ENCODE measurements at places on chromosomes 2 and 18. TPM values are rescaled to one million over a fixed set of nuclear protein-coding genes. Genes with fewer than 3 reads are reported as not detected.

The TMEM178A gene
- total RNA-seq = 0.92 TPM

The ZNF516 gene
- 39.4 TPM for total RNA-seq

The IHH gene
- not detected for total RNA-seq

The SCN9A gene
- total RNA-seq = 57.8 TPM

The RBFA gene
- 10.7 TPM for total RNA-seq

The BOLL gene
- not detected for total RNA-seq

The C2orf78 gene
- total RNA-seq = not detected

The AKAIN1 gene
- not detected for total RNA-seq

The ZNF407 gene
- total RNA-seq = 16.6 TPM

The GCKR gene
- total RNA-seq = 0.51 TPM

The TLX2 gene
- not detected for total RNA-seq

The GRB14 gene
- 0.30 TPM for total RNA-seq

The APOB gene
- total RNA-seq = under 0.01 TPM

The ONECUT2 gene
- 0.05 TPM for total RNA-seq

The MRPL30 gene
- 36.1 TPM for total RNA-seq

The ZNF385B gene
- not detected for total RNA-seq

The RUFY4 gene
- not detected for total RNA-seq

The TTC39C gene
- total RNA-seq = 13.4 TPM

The CD8B2 gene
- total RNA-seq = not detected

The MFSD6 gene
- 8.4 TPM for total RNA-seq

The SIGLEC15 gene
- total RNA-seq = 2.5 TPM

The LYPD1 gene
- total RNA-seq = 29.3 TPM

The CPLX4 gene
- total RNA-seq = not detected

The IL36B gene
- not detected for total RNA-seq

The ERBB4 gene
- 0.42 TPM for total RNA-seq

The MFF gene
- total RNA-seq = 78.6 TPM

The PSMD14 gene
- 125 TPM for total RNA-seq
